Stimulated activated CD4-positive, alpha-beta T cell treated with anti-CD3 and anti-CD28 coated beads, Interleukin-1b, Interleukin-23, amount 100 ng/mL, for 1 hour (primary cell): ENCODE measurements at places on chromosomes 1 and 21.

- DNase-seq = no peak
Observed at GRCh38 chr1:150234309-150234565, 1.7 kb downstream of the ANP32E start.

- DNase-seq = no peak
Observed at GRCh38 chr21:41948078-41948895, 5.5 kb downstream of the C2CD2 start.

GRCh38 chr1:21546122-21546825, 37.1 kb downstream of the ALPL start:
- no peak for DNase-seq

DNA sequence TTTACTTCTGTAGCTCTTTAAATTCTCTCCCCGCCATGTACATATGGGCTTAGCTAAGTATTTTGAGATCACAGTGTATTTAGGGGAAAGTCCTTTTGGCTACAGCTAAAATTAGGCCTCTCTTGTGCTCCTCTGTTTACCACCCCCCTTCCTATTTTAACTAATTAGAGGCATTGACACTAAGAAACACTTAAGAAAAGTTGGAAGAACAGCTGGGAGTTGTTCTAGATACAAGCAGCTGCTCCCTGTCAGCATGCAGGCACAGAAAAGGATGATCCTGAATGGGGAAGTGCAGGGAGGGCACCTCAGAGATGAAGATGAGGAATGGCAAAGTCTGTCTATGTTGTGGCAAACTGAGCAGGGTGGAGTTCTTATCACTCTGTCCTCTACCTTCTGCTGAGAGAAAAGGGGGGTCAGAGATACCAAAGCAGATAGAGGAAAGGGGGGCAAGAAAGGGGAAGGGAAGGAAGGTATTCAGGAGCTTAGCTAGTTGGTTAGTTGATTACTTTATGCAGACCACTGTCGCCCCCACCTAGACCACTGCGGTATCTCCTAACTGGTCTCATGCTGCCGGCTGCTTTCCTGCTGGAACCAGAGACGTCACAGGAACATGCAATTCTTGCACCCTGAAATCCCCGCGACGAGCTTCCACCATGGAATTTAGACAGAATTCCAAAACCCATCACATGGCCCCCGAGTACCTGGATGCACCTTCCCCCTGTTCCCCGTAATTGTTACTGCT, 82.4 kb upstream of the HOOK1 start:
- DNase-seq = no peak

DNA sequence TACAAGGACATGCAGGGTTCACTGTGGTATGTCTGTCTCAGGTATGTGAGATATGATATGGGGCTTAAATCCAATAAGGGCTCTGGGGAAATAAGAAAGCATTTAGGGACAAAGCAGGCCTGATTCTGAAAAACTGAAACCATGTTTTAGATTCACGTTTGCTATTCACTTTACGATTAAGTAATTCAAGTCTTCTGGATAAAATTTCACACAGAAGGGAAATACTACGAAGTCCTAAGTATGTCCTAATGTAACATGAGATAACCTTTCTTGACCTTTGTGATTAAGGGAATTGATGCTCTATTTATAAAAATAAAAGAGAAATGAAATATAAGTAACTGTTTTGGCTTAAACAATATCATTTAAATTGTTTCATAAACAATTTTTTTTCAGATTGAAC, 55.4 kb downstream of the HNRNPR start:
- DNase-seq = no peak

DNA sequence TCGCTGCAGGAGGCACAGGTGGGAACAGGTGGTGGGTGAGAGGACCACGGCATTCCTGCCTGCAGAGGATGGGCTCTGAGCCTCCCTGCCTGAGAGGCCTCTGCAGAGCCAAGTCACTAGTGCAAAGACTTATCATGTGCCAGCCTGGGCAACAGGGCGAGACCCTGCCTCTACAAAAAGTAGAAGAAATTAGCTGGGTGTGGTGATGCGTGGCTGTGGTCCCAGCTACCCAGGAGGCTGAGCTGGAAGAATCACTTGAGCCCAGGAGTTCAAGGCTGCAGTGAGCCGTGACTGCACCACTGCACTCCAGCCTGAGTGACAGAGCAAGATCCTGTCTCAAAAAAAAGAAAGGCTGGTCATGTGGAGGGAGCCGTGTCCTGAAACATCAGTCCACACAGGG, 46.4 kb downstream of the PKNOX1 start:
- DNase-seq = no peak

DNA sequence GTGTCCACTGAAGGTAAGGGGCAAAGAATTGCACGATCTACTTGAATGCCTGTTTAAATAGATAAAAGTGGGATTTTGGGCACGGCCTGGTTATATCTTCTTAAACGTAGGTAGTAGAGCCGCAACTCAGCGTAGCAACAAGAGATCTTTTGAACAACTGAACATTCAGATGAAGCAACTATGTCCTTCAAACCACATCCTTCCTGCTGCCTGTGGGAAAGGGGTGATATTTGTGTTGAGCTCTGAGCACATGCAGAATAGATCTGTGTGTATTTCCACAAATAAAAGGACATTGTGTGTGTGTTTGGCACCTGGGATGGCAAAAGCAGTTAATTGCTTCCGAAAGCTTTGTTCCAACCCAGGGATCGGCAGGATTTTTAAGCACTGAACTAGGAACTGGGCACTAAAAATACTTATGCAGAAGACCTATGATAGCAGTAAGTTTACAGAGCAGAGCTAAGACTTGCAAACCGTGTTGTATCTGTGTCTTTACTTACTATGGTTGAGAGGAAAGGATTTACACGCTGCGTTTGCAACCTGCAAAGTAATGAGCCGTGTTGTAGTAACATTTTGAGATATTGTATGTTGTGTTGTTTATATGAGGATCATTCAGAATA, 333.4 kb downstream of the CHRM3 start:
- DNase-seq = peak; percentile 11

- no peak for DNase-seq
Observed at GRCh38 chr21:39669976-39670661, 57.4 kb downstream of the B3GALT5 start.

GRCh38 chr1:90989990-90990389, 31.8 kb downstream of the ZNF644 start:
- no peak for DNase-seq

- no peak for DNase-seq
Observed at GRCh38 chr1:229883504-229884200, 183.4 kb upstream of the GALNT2 start.
